ENCODE measurements at places on chromosomes 6 and 20. TPM values are rescaled to one million over a fixed set of nuclear protein-coding genes. Genes with fewer than 3 reads are reported as not detected.

ARFGAP1 gene
- 24.3 TPM for total RNA-seq

- no peaks in the 10 kb centered on the region for H3K4me1 ChIP-seq
- no peaks in the 10 kb centered on the region for H3K27me3 ChIP-seq
- H3K4me3 ChIP-seq: no peak overlapping the region
- no peak overlapping the region for H3K27ac ChIP-seq
- H3K36me3 ChIP-seq: no peaks in the 10 kb centered on the region
These were observed 17.5 kb upstream of the SAMHD1 start for GRCh38 chr20:36969051-36969450.

DNA sequence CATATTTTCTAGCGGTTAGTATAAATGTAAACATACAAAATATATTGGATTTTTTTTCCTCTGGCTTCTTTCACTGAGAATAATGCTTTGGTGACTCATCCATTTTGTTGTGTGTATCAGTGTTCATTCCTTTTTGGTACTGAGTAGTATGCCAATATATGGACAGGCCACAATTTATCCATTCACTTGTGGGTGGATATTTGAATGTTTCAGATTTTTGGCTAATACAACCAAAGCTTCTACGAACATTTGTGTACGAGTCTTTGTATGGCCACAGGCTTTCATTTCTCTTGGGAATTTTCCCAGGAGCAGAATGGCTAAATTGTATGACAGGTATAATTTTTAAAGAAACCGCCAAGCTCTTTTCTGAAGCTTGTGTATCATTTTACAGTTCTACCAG lies 677.5 kb downstream of the HDGFL1 start:
- no peaks in the 10 kb centered on the region for H3K4me1 ChIP-seq
- no peak overlapping the region for H3K27ac ChIP-seq
- H3K36me3 ChIP-seq: no peaks in the 10 kb centered on the region
- DNase-seq: no peak
- no peaks in the 10 kb centered on the region for H3K27me3 ChIP-seq

GRCh38 chr6:31792761-31793171 lies 2.8 kb downstream of the VARS1 start:
- no peak overlapping the region for H3K4me3 ChIP-seq
- no peaks in the 10 kb centered on the region for H3K27me3 ChIP-seq
- no peak for DNase-seq
- H3K27ac ChIP-seq: peak overlapping the region; percentile 48

- no peaks in the 10 kb centered on the region for H3K4me1 ChIP-seq
- H3K36me3 ChIP-seq: no peaks in the 10 kb centered on the region
- H3K27me3 ChIP-seq: no peaks in the 10 kb centered on the region
- DNase-seq: no peak
- H3K27ac ChIP-seq: no peak overlapping the region
- no peak overlapping the region for H3K4me3 ChIP-seq
These were observed 70.2 kb downstream of the BLOC1S5 start for GRCh38 chr6:7993952-7994351.

DNA sequence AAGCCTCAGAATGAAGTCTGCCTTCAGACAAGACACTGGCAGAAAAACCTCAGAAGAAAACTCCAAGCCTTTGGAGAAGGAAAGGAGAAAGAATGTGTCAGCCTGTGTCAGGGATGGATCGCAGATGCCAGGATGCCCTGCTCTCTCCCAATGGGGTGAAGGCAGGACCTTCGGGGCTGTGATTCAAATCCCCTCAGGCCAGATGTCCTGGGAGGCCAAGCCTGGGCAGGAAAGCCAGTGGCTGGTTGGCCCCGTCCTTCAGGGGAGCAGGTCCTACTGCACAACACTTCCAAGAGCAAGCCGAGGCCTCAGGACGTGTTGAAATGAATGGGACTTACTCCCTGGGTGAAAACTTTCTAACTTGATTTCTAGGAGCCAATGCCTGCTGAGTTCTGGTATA lies 36.5 kb downstream of the GJA10 start:
- no peak overlapping the region for H3K4me3 ChIP-seq
- no peak for DNase-seq
- no peak overlapping the region for H3K27ac ChIP-seq
- no peaks in the 10 kb centered on the region for H3K4me1 ChIP-seq
- H3K27me3 ChIP-seq: no peaks in the 10 kb centered on the region

GRCh38 chr20:37615340-37616109 lies 78.3 kb upstream of the CTNNBL1 start:
- H3K27me3 ChIP-seq: peaks cover 11% of the 10 kb centered on the region
- no peak for DNase-seq
- no peaks in the 10 kb centered on the region for H3K36me3 ChIP-seq
- no peak overlapping the region for H3K27ac ChIP-seq

GRCh38 chr6:127366282-127367022 lies 23.0 kb upstream of the ECHDC1 start:
- no peak overlapping the region for H3K4me3 ChIP-seq
- no peak overlapping the region for H3K27ac ChIP-seq
- H3K4me1 ChIP-seq: no peaks in the 10 kb centered on the region

DNA sequence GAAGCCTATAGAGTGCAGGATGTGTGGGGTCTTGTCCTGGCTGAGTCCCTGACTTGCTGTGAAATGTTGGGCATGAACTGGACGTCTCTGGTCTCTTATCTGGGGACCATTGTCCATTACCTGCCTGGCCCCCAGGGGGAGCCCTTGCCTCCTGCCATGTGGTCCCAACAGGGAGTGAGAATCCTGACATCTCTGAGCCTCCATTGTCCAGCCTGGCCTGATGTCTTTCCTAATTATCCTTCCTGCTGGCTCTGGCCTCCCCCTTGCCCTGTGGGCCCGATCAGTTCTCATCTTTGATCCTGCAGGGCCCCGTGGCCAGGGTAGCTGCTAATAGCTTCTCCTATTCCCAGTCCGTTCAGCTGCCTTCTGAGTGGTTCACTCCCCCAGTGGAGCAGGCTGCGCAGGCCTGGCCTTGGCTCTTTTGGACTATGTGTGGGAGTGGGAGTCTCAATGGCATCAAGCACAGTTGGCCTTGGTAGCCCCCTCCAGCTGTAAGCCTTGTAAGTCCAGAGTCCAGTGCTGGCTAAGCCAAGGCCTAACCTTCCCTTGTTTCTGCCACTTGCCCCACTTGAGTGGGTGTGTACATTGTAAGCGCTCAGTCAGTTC lies 77.9 kb upstream of the RALY start:
- H3K4me1 ChIP-seq: no peaks in the 10 kb centered on the region
- H3K27me3 ChIP-seq: no peaks in the 10 kb centered on the region
- H3K27ac ChIP-seq: no peak overlapping the region
- H3K36me3 ChIP-seq: no peaks in the 10 kb centered on the region

SLC22A2 gene
- not detected for total RNA-seq

- no peaks in the 10 kb centered on the region for H3K27me3 ChIP-seq
- H3K4me3 ChIP-seq: no peak overlapping the region
- H3K36me3 ChIP-seq: no peaks in the 10 kb centered on the region
- no peak for DNase-seq
- H3K27ac ChIP-seq: no peak overlapping the region
These were observed 41.2 kb downstream of the KCNK5 start for GRCh38 chr6:39188098-39188450.

- H3K27me3 ChIP-seq: no peaks in the 10 kb centered on the region
- no peak overlapping the region for H3K4me3 ChIP-seq
- H3K27ac ChIP-seq: peak overlapping the region; percentile 23
- H3K4me1 ChIP-seq: peaks cover 5% of the 10 kb centered on the region
- no peaks in the 10 kb centered on the region for H3K36me3 ChIP-seq
- DNase-seq: no peak
These were observed 38.4 kb upstream of the ARHGAP18 start for GRCh38 chr6:129748212-129748900.

LY6G6C gene
- not detected for total RNA-seq

DNA sequence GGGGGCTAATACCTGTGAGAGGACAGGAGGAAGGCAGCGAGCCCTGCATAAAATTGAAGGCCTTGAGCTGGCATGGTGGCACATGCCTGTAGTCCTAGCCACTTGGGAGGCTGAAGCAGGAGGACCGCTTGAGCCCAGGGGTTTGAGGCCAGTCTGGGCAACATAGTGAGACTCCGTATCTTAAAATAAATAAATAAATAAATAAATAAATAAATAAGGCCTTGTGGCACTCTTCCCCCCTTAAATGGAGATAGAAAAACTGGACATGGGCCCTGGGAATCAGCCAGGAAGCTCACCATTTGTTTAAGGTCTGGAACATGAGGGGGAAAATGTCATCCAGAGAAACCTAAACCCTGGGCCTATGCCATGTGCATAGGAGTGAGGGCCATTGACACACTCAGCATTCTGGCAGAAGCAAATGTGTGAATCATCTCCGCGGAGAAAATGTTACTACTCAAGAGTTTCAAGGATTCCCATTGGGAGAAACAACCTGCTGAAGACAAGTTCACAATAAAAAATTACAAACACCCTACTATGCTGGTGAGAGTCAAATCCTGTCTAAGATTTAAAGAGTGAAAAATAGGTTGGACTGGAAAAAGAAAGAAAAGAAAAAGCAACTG lies 51.9 kb upstream of the UBR2 start:
- no peaks in the 10 kb centered on the region for H3K27me3 ChIP-seq
- no peak overlapping the region for H3K27ac ChIP-seq
- H3K36me3 ChIP-seq: no peaks in the 10 kb centered on the region
- H3K4me3 ChIP-seq: no peak overlapping the region
- DNase-seq: no peak

GRCh38 chr20:2144850-2145249 lies 43.2 kb downstream of the STK35 start:
- DNase-seq: no peak
- H3K27me3 ChIP-seq: no peaks in the 10 kb centered on the region
- no peak overlapping the region for H3K27ac ChIP-seq
- H3K4me1 ChIP-seq: no peaks in the 10 kb centered on the region
- no peak overlapping the region for H3K4me3 ChIP-seq

RIPPLY2 gene
- not detected for total RNA-seq

DNA sequence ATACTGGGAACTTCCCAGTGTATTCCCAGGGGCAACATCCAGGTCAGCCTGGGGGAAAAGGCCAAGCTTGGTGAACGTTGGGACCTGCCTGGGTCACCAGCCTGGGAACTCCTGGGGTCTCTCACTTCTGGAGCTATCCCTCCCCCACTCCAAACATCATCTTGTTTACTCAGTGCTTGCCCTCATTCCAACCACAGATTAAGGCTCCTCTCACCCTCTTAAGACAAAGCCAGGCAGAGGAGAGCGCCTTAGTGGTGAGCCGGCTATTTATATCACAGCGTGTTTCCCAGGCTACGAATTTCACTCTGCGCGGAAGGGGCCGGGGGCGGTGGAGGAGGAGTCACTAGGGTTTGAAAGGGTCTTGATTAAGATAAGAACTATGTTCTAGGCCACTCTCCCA lies 12.1 kb downstream of the PRPH2 start:
- no peaks in the 10 kb centered on the region for H3K4me1 ChIP-seq
- no peak for DNase-seq

C6orf58 gene
- total RNA-seq: not detected

DNA sequence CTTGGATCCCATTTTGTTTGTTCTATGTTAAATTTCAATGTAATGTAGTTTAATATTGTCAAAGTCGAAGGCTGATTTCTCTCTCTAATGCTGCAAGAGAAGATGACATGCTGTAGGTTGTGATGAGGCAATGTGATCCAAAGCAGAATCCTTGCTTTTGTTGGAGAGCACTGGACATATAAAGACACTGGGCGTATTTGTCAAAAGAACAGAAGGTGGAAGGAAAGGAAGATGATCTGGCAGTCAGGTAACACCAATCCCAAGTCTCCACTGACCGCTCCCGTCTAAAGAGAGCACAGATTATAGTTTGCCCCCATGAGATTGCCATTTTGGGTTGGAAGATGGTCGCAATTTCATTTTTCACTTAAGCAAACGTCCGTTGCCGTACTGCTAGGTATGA lies 935 bp upstream of the RFX6 start:
- no peak overlapping the region for H3K27ac ChIP-seq
- no peak overlapping the region for H3K4me3 ChIP-seq
- H3K4me1 ChIP-seq: no peaks in the 10 kb centered on the region
- H3K27me3 ChIP-seq: no peaks in the 10 kb centered on the region

DNA sequence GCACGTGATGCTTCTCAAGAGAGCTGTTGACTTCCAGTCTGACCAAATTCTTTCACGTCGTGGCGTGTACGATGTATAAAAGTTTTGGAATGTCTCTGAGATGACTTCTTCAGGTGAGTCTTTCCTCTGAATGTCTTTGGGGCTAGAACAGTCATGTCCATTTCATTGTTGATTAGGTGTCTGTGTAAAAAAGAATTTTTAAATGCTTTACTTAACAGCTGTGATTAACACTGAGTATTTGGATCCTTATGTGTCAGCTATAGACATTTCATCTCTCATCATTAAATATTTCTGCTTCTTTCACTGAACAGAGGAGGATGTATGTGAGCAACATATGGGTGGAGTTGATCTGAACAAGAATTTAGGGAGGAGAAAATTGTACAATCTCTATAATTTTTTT lies 29.3 kb upstream of the KIF13A start:
- H3K4me3 ChIP-seq: no peak overlapping the region
- no peaks in the 10 kb centered on the region for H3K36me3 ChIP-seq
- no peak overlapping the region for H3K27ac ChIP-seq

DNA sequence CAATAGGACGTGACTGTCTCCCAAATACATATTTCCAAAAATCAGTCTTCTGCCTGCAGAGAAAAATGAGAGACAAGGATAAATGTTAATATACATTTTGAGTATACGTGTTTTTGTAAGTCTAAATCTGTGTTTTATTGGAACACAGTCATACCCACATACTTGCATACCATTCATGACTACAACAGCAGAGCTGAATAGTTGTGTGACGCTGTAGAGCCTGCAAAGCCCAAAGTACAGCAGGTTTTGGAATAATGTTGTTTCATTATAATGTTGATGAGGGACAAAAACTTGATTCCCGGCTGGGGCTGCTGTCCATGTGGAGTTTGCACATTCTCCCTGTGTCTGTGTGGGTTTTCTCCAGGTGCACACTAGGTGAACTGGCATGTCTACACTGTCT lies 23.8 kb upstream of the FBXO9 start:
- no peak overlapping the region for H3K27ac ChIP-seq
- no peak overlapping the region for H3K4me3 ChIP-seq
- DNase-seq: no peak
- no peaks in the 10 kb centered on the region for H3K4me1 ChIP-seq
- H3K36me3 ChIP-seq: peaks cover 20% of the 10 kb centered on the region
- no peaks in the 10 kb centered on the region for H3K27me3 ChIP-seq

- no peaks in the 10 kb centered on the region for H3K4me1 ChIP-seq
- no peak overlapping the region for H3K4me3 ChIP-seq
- H3K36me3 ChIP-seq: no peaks in the 10 kb centered on the region
- no peak overlapping the region for H3K27ac ChIP-seq
- no peaks in the 10 kb centered on the region for H3K27me3 ChIP-seq
These were observed 49.6 kb downstream of the CDK5RAP1 start for GRCh38 chr20:33351696-33352095.

GRCh38 chr6:26478985-26479278 lies 21.2 kb upstream of the BTN1A1 start:
- DNase-seq: no peak
- H3K27me3 ChIP-seq: no peaks in the 10 kb centered on the region
- no peaks in the 10 kb centered on the region for H3K36me3 ChIP-seq
- H3K27ac ChIP-seq: no peak overlapping the region
- H3K4me1 ChIP-seq: no peaks in the 10 kb centered on the region
- no peak overlapping the region for H3K4me3 ChIP-seq

DNA sequence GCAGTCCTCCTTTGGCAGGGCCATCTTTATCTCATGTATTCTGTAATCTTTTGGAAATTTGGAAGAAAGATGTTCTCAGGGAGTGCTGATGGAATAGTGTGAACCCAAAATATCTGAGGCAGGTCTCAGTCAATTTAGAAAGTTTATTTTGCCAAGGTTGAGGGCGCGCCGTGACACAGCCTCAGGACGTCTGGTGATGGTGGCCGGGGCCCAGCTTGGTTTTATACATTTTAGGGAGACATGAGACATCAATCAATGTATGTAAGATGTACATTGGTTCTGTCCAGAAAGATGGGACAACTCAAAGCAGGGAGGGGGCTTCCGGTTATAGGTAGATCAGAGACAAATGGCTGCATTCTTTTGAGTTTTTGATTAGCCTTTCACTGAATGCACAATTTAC lies 89.8 kb downstream of the ERMARD start:
- no peak overlapping the region for H3K27ac ChIP-seq
- H3K4me3 ChIP-seq: no peak overlapping the region
- no peaks in the 10 kb centered on the region for H3K36me3 ChIP-seq
- peaks cover 28% of the 10 kb centered on the region for H3K27me3 ChIP-seq
- no peak for DNase-seq
- H3K4me1 ChIP-seq: no peaks in the 10 kb centered on the region
